ENCODE measurements at places on chromosomes 2 and 18.

DNA sequence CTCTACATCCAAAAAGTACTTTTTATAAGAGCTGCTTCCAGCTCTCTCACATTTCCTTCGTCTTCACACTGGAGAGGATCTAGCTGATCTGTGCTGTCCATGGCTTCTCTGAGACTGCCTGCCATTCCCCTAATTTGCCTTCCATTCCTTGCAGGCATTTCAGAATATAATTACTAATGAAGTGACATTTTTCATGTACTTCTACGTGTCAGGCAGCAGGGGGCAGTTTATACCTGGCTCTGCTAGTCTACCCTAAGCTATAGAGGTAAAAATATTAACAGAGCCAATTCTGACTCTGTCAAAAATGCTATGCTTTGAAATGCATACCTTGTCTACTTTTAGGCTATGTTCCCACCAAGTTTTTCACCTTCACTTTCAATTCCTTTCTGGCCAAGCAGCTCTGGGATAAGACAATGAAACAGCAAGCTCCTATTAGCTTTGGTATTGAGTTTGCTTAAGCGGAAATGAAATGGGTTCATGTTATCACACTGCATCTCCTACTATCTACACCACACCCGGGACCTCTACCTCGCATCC lies 81.9 kb downstream of the MEP1B start:
- DNase-seq: no peak

GRCh38 chr2:37718515-37719161 lies 47.2 kb upstream of the CDC42EP3 start:
- peak; percentile 42 for DNase-seq

GRCh38 chr2:207987025-207987716 lies 38.2 kb downstream of the PLEKHM3 start:
- DNase-seq: no peak

GRCh38 chr2:37695336-37695735 lies 23.9 kb upstream of the CDC42EP3 start:
- DNase-seq: no peak

- peak; percentile 61 for DNase-seq
Measured at GRCh38 chr2:151922845-151923666, 94.8 kb upstream of the ARL5A start.

DNA sequence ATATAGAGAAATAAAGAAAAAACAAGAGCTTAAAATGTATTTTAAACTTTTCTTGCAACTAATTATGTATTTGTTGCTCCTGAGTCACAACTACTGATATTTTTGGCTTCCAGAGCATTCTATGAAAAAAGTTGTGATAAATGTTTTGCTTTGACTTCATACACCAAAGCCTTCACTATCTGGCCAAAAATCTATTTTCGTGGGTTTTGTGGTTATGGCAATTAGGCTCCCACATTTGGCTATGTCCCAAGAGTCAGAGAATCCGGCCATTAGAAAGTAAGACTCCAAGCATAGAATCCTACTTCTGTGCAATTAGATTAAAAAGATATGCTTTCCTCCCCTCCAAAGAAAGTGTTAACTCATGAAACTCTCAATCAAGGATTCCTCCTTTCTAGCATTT lies 1456.1 kb upstream of the ACVR2A start:
- DNase-seq: peak; percentile 64

- DNase-seq: peak; percentile 12
Measured at GRCh38 chr2:98252038-98252773, 94.0 kb upstream of the CNGA3 start.

DNA sequence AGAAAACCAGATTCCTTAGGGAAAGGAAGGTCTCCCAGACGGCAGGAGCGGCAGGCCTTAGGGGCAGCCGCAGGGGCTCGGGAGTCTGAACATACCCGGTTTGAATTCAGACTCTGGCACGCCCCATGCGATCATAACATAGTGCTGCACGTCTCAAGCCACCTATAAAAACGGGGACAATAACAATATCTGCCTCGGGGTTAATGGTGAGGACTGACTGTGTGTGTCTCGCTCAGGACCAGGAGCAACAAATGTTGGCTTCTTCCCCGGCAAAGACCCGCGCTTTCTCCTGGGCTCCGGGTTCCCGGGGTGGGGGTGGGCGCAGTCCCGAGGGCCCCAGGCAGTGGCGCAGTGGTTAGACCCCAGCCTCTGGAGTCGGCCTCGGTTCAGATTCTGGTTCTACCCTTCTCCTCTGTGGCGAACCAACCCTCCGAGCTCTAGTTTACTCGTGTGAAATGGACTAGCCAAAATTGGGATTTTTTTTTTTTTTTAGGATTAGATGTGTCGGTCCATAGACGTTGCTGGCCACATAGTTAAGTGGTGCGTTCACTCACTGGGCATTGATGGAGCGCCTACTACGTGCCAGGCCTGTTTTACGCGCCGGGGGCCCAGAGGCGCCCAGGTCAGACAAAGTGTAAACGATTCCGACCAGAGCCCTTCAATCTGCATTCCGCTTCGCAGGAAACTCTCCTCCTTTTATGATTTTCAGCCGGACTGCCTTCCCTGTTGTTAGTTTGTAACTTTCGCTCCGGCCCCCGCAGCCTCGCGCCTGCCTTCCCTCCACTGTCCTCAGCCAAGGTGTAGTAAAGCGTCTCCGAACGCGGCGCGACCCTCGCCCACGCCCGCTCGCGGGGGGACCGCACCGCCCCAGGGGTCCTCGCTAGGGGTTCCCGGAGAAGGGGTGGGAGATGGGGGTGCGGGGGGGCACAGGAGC lies 820 bp upstream of the SH3BP4 start:
- no peak for DNase-seq

DNA sequence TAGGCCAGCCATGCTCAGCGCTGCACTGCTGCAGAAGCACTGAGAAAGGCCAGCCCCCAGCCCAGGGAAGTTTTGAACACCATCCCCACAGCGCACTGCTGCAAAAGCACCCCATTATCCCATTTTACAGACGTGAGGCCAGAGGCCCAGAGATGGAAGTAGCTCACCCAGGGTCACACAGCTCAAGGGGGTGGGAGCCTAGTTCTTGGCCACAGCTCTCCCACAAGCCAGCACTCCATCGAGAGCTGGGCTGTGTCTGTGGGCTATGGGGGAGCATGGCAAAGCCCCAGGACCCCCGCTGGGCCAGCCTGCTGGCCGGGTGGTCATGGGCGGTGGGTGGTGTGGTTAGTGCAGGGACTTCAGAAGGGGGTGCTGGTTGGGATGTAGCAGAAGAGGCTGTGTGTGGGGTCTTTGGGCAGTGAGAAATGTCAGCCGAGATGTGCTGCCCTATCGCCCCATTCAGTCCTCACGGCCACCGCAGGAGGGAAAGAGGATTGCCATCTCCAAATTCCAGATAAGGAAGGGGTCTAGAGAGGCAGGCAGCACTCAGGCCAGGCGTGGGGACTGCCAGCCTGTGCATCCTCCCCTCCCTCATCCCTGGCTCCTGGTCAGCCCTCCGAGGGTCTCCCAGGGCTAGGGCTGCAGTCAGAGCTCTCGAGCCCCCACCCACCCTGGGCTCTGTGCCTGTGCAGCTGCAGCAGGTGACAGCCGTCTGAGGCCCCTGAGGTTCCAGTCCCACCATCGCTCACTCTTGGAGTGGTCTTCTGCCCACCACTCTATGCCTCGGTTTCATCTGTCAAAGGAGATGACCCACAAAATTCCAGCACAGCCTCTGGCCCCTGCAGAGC lies 17.0 kb upstream of the GPR17 start:
- DNase-seq: no peak

DNA sequence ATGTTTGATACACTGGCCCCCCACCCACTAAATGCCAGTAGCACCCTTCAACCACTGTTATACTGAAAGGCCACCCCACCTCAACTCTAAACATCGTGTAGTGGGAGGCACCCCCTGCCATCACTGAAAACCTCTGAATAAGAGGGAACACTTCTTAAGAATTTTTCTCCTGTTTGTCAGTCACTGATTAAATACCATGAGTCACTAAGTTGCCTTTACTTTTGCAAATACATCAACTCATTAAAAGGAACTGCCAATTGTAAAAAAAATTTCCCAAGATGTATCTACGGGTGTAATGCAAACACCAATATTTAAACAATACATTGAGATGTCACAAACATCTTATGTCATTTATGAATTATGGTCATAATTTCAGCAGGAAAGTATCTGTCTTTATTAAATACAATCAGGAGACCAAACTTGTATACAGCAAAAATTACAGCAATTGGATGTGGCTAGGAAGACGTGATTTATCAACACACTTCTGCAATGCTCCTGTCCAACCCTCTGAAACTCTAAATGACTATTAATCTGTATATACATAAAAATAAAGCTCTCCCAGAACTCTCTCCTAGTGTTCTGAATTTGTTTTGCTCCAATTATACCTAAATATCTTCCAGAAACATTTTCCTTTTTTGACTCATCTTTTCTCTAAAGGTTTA lies 144.1 kb upstream of the STK17B start:
- DNase-seq: no peak

DNA sequence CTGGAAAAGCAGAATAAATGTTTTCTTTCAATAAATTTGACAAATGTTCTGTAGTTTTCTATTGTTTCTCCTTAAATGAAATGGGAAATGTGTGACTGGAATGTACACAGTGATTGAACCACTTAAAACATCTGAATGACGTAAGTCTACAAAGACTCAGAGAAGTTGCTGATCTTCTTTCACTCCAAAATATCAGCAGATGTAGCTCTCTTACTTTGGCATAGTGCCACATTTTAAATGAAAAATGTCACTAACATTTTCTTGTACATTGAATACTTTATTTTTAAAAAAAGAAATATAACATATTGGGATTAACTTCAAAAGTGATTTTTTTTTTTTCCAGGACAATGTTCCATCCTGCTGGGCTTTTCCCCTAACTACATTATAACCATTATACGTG lies 565.6 kb downstream of the TMEM182 start:
- no peak for DNase-seq

DNA sequence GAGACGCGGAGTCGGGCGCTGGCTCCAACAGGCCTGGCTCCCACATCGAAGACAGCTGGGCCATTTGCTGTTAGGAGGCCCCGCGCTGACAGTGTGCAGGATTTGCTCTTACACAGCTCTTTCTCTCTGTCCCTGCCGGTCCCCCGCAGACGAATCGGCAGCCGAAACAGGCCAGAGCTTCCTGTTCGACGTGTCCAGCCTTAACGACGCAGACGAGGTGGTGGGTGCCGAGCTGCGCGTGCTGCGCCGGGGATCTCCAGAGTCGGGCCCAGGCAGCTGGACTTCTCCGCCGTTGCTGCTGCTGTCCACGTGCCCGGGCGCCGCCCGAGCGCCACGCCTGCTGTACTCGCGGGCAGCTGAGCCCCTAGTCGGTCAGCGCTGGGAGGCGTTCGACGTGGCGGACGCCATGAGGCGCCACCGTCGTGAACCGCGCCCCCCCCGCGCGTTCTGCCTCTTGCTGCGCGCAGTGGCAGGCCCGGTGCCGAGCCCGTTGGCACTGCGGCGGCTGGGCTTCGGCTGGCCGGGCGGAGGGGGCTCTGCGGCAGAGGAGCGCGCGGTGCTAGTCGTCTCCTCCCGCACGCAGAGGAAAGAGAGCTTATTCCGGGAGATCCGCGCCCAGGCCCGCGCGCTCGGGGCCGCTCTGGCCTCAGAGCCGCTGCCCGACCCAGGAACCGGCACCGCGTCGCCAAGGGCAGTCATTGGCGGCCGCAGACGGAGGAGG lies 3.5 kb downstream of the GDF7 start:
- no peak for DNase-seq

GRCh38 chr2:80058562-80058961 lies 246.0 kb downstream of the LRRTM1 start:
- DNase-seq: no peak

GRCh38 chr2:96129528-96130120 lies 8.7 kb downstream of the ASTL start:
- no peak for DNase-seq

DNA sequence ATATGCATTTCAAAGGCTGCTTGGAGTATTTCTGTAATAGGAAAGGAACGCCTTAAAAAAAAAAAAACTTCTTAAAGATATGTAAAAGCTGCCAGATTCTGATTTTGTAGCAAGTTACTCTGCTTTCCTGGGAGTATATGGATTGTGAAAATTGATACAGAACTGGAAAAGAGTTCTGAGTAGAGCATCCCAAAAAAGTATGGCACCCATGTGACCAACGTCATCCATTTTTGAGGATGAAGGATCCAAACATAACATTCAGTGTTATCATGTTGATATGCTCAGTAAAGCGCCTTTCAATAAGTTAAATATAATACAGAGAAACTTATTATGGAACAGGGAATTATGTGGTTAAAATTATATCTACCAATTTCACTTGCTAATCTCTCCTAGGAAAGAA lies 978.4 kb upstream of the POU3F3 start:
- no peak for DNase-seq

DNA sequence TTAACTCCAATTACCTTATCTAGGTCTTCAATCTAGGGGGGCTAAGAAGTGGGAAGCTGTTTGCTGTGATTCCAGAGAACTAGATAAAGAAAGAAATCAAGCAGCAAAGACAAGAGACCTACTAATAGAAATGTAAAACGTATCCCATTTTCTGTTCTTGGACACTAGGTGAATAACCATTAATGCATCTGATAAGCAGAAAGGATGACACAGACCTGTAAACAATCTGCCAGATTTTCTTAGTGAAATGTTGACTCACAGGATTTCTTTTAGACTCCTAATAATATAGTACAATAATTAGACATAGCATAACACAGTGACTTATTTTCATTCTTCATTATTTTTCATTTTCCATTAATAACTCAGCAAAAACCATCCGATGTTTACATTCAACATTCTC lies 1.3 kb downstream of the WDR35 start:
- DNase-seq: no peak

- DNase-seq: no peak
Measured at GRCh38 chr18:25253779-25254178, 98.2 kb downstream of the ZNF521 start.

- DNase-seq: no peak
Measured at GRCh38 chr2:3650140-3650920, 7.7 kb upstream of the ALLC start.

GRCh38 chr2:102504833-102505232 lies 31.8 kb downstream of the SLC9A4 start:
- no peak for DNase-seq

GRCh38 chr2:44772131-44772530 lies 169.4 kb upstream of the SIX3 start:
- no peak for DNase-seq

GRCh38 chr2:26457695-26458364 lies 20.1 kb downstream of the OTOF start:
- no peak for DNase-seq

GRCh38 chr2:235492850-235493344 lies 946 bp upstream of the AGAP1 start:
- DNase-seq: no peak

DNA sequence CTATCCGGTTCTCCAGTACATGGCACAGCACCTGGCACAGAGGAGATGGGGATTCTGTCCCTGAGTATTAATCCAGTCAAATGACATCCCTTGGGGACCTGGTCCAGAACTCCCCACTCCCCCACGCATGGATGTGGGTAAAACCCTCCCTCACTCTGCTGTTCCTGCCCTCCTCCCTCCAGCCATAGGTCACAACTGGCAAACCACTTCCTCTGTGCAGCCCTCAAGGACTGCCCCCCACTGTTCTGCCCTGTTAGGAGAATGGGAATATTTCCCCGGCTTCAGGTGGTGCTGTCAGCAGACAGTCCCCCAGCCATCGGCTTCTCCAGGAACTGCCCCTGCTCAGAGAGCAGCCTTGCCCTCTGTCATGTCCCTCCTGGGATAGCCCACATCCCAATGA lies 1.5 kb upstream of the TFCP2L1 start:
- DNase-seq: no peak

Measured in hematopoietic multipotent progenitor cell (in vitro differentiated cells).